ENCODE measurements at places on chromosomes 5 and 9. TPM values are rescaled to one million over a fixed set of nuclear protein-coding genes. Genes with fewer than 3 reads are reported as not detected.

DNA sequence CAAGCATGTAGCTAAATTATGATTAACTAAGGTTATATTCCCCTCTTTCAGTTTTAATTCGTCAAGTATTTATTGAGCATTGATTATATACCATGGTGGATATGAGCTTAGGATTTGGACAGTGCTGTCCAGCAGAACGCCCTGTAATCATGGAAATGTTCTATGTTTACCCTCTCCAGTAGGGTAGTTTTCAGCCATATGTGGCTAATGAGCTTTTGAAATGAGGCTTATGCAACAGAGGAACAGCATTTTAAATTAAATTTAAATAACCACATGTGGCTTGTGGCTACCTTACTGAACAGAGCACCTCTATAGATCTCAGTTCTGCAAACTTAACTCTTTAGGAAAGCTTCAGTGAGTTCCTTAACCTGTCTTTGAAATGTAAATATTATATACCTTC is 59.1 kb downstream of the JMY start:
- no peak for DNase-seq

GRCh38 chr5:96022971-96023370 is 61.3 kb upstream of the ELL2 start:
- no peak for DNase-seq

DNA sequence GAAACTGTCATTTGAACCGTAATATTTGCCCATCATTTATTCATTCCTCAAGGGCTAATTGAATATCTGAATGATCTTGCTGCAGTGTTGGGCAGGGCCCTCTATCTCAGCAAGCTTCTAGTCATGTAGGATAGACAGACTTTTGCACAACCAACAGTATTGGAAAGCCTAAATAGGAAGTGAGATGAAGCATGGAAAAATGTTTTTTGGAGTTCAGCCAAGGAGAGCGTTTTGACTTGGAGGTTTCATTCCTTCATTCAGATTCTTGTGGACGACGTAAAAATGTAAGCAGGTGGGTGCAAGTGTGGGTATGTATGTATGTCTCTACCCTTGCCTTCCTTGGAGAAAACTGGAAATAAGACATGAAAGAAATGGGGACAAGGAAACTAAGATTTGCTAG is 15.5 kb downstream of the DAPK1 start:
- no peak for DNase-seq

- no peak for DNase-seq
These were observed 43.1 kb upstream of the ANKDD1B start for GRCh38 chr5:75568202-75568601.

DNA sequence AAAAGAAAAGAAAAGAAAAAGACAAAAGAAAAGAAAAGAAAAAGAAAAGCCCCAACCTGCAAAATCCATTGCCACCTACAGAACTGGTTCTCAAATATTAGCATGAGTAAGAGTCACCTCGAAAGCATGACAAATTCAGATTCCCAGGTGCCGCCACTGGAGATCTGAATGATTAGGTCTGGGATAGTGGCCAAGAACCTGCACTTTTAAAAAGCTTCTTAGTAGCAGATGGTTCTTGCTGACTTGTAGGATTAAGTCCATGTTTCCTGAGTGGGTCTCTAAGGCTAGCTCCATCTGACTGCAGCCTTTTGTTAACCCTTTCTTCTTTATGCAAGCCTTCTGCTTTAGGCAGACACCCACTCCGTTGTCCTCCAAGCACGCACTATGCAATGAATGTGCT is 178.5 kb upstream of the CDH18 start:
- DNase-seq: no peak

GRCh38 chr5:94361161-94361560 is 257.2 kb downstream of the KIAA0825 start:
- DNase-seq: no peak

GRCh38 chr9:107425101-107426025 is 64.2 kb downstream of the KLF4 start:
- DNase-seq: peak; percentile 75

- DNase-seq: no peak
These were observed 119.5 kb downstream of the CAAP1 start for GRCh38 chr9:26773056-26773455.

DNA sequence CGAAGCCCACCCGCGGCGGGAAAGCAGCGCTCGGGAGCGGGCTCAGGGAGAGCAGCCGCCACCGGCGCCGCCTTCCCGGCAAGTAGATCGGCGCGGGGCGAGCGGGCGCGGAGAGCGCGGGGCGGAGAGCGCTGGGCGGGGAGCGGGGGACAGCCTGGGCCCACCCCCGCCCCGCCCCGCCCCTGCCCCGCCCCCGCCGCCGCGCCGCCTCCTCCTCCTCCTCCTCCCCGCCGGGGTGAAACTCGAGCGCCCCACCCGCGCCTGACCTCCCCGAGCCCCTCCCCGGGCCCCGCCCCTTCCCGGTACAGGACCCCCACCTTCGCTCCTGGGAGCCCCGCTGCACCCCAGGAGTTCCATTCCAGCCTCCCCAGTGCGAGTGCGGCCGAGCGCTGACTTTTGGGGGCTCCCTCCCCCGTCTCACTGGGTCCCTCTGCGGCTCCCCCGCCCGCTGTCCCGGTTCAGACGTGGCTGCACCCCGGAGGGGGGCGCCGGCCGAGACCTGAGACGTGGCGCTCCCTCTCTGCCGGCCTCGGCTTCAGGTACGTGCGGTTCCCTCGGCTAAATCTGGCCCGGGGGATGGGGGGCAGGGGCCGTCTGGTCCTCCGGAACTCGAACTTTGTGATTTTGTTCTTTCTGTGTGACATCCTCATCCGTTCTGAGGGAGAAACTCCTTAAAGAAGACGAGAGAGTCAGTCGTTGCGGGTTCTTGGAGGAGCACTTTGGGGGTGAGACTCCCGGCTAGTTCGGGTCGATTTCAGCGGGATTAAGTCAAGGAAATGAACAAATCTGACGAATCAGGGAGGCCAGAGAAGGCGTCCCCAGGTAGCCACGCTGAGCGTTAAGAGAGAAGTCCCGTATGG is at the start of gene SEMA5A:
Gene SEMA5A (minus strand): TSS at position 84 of the 860 bp plus-strand sequence. CDS start 166,129 bp downstream, outside the sequence.
- DNase-seq: peak; percentile 91

DNA sequence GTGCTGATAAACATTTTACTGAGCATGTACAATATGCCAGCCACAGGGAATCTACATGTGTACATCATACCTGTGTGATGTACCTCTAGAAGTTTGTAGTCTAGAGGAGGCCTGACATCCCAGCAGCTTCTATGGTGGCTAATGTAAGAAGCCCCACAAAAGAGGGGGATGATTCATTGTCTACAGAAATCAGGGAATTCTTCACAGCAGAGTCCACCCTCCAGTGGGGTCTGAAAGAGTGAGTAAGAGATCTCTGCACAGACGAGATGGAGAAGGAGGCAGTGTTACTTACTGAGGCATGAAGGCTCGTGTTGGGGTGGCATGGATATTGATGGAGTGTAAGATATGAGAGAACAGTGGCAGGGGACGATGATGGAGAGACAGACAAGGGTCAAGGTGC is 103.0 kb downstream of the NTRK2 start:
- DNase-seq: no peak

DNA sequence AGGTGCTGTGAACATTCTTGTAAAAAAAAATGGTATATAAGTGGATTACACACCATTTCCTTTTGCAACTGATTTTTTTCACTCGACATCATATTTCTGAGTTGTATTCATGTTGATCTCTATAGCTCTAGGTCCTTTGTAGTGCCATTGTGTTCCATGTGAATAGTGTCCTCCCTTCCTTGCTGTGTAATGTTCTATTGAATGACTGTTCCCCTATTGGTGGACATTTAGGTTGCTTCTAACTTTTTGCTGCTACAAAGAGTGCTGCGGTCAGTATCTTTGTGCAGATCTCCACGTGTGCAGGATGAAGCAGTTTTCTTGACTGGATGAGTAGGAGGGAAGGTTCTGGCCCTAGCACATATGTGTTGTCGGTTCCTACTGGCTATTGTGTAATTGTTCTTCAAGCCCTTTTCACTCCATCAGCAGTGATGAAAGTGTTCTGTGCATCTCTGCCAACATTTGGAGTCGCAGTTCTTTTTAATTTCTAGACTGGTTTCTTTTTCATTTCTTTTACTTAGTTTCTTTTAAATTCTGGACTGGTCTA is 20.2 kb downstream of the DAB2IP start:
- no peak for DNase-seq

GRCh38 chr5:134647750-134648424 is 698 bp upstream of the SEC24A start:
- DNase-seq: no peak

DNA sequence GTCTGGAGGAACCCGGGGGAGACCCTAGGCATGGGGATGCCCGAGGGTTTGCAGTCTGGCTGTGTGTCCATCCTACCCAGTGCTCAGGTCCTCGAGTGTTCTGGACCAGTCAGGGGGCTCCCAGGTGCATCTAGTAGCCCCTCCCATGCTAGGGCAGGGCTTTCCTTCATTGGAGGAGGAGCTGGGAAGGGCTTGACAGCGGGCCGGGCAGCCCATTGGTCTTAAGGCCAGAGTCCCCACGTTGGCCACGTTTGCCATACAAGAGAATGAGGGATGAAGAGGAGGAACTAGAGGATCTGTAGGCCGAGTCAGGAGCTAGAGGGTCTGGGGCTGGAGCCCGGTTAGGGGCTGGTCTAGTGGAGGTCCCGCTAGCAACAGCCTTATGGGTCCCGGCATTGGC is 37.3 kb upstream of the CTSV start:
- no peak for DNase-seq

DNA sequence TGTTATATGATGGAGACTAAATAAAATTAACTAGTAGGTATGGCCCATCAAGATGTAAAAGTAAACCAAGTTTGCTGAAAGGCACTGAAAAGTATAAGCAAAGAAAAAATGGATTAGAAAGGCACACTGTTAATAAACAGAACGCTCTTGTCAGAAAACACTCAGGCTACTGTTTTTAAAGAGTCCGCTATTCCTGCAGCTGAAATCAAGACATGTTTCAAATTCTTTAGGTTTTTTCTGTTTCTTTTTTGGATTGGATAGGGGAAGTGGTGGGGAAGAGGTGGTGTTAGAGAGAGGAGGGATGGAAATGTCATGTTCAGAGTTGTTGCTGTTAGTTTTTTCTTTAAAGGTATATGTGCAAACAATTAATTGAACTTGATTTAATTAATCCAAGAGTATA is 17.5 kb downstream of the OSTF1 start:
- DNase-seq: no peak

DNA sequence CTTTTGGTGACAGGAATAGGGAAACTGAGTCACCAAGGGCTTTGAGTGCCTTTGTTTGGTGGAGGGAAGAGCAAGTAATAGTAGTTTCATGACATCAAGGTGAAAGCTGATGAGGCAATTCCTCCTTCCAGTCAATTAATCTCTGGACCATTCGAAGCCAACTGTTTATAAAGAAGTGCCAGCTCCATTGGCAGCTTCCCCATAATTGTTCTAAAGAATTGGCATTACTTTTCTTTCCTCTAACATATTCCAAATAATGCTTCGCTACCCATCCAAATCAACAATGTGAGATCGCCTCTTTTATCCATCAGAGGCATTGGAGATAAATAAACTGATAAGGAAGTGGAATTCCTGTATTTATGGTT is 132.4 kb downstream of the NPR3 start:
- DNase-seq: no peak

- peak; percentile 11 for DNase-seq
These were observed 9.1 kb downstream of the BRD3 start for GRCh38 chr9:134058716-134059115.

DNA sequence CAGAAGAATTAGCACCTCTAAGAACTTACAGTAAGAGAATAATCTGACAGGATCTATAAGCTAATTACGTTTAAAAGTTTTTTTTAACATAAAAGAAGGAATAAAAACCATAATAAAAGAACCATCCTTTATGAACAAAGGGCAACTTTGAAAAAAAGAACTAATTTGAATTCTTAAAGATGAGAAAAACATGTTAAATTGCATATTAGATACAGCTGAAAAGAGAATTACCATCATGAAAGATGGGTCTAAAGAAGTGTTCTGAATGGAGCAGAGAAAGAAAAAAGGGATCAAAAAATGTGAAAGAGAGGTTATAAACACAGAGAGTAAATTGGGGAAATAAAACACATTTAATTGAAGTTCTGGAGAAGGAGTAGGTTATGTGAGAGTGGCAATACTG is 45.8 kb upstream of the IFNK start:
- no peak for DNase-seq

GRCh38 chr9:77099388-77099787 is 77.9 kb upstream of the VPS13A start:
- no peak for DNase-seq

GRCh38 chr5:66144834-66145390 is 812 bp downstream of the SREK1 start:
- DNase-seq: no peak

GRCh38 chr9:9912459-9912858 is 700.3 kb downstream of the PTPRD start:
- no peak for DNase-seq

GRCh38 chr5:124649491-124650146 is 96.8 kb downstream of the ZNF608 start:
- peak; percentile 82 for DNase-seq

DNA sequence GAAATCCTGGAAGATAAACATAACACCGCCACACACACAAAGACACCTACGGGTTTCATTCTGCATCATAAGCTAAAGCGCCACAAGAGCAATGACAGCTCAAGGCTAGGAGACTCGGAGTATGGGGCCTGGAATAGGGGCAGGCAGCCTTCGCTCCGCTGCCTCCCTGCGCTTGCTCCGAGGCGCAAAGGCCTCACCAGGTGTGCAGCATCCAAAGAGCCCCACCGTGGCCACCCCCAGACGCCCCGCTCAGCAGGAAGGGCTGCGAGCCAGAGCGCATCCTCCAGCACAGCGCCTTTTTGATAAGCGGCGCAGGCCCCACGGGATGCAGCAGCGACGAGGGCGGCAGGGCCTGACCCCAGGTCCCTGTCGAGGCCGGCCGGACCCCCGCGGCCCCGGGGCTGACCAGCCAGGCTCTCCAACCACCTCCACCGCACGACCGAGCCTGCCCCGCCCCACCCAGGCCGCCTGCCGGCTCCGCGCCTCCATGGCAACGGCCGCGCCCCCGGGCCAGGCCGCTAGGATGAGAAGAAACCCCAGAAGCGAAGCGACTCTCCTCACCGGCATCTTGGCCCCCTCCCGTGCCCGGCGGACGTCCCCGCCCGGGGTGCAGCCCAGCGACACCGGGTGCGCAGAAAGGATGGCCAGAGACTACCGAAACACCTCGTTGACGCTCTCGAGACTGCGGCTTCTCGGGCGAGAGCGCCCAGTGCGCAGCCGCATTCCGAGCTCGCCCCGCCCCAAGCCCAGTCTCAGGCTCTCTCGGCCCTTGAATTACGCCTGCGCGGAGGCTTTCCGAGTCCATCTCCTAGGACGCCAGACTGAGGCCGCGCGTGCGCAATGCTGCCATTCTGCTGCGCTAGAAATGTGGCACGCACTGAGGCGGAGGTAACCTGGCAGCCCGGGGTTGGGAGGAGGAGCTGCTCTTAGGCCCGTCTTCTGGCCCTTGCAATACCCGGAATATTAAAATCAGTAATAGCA is at the start of gene KIF3A:
Gene KIF3A (minus strand): TSS at position 694 of the 981 bp plus-strand sequence. CDS start 127 bp downstream, at position 567.
- peak; percentile 99 for DNase-seq

IL13 gene
- total RNA-seq: not detected

ANKRD31 gene
- total RNA-seq: 0.05 TPM

IL5 gene
- not detected for total RNA-seq

FAM169A gene
- 5.0 TPM for total RNA-seq

SCGB3A1 gene
- total RNA-seq: 1.1 TPM

POMT1 gene
- 24.0 TPM for total RNA-seq

KIAA0825 gene
- 1.5 TPM for total RNA-seq

NR3C1 gene
- 23.5 TPM for total RNA-seq

VLDLR gene
- 7.9 TPM for total RNA-seq

FAM153A gene
- 4.4 TPM for total RNA-seq

C9 gene
- 0.57 TPM for total RNA-seq

QRFP gene
- total RNA-seq: 0.77 TPM

IL4 gene
- total RNA-seq: not detected

GPR151 gene
- total RNA-seq: not detected

DMRT3 gene
- total RNA-seq: not detected

Data from colonic mucosa (tissue), 4 donors.